ENCODE measurements at places on chromosomes 6 and 20. TPM values are rescaled to one million over a fixed set of nuclear protein-coding genes. Genes with fewer than 3 reads are reported as not detected.

- no peak overlapping the region for H3K4me3 ChIP-seq
- DNase-seq, result no peak
- H3K4me1 ChIP-seq, result no peaks in the 10 kb centered on the region
- no peaks in the 10 kb centered on the region for H3K36me3 ChIP-seq
- no peak overlapping the region for H3K27ac ChIP-seq
Measured at GRCh38 chr20:15922556-15922955, 650.7 kb downstream of the KIF16B start.

- DNase-seq, result no peak
- H3K4me3 ChIP-seq, result no peak overlapping the region
- peaks cover 26% of the 10 kb centered on the region for H3K27me3 ChIP-seq
Measured at GRCh38 chr6:54681987-54682386, 164.6 kb upstream of the FAM83B start.

FRMD1 gene
- polyA plus RNA-seq, result 2.0 TPM

DNA sequence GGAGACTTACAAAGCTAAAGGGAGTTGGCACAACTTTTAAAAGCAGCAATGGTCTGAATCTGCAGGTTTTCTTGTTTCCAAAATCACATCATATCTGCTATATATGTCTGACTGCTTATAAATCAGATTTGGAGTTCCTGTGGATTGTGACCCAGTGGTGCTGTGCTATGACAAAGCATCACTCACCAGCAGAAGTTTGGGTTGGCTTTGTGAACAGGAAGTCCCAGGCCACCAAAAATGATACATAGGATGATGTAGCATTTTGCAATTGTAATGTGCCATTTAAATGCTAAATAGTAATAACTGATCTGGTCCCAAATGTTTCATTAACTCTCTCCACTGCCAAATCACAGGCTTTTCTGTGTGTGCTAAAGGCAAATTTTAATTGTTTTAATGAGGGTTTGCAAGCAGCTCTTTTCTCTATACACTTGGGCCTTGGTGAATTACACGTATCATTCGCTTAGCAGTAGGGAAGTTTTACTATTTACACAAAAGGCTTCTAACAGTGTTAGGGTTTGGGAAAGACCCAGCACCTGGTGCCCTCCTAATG is 60.8 kb downstream of the SYNDIG1 start:
- no peaks in the 10 kb centered on the region for H3K4me1 ChIP-seq
- no peak overlapping the region for H3K27ac ChIP-seq
- H3K27me3 ChIP-seq, result no peaks in the 10 kb centered on the region

GRCh38 chr6:149990661-149991471 is 27.1 kb downstream of the ULBP1 start:
- peaks cover 97% of the 10 kb centered on the region for H3K27me3 ChIP-seq
- H3K4me1 ChIP-seq, result peaks cover 13% of the 10 kb centered on the region
- H3K27ac ChIP-seq, result no peak overlapping the region
- H3K4me3 ChIP-seq, result peak overlapping the region; percentile 49
- DNase-seq, result peak; percentile 55

DNA sequence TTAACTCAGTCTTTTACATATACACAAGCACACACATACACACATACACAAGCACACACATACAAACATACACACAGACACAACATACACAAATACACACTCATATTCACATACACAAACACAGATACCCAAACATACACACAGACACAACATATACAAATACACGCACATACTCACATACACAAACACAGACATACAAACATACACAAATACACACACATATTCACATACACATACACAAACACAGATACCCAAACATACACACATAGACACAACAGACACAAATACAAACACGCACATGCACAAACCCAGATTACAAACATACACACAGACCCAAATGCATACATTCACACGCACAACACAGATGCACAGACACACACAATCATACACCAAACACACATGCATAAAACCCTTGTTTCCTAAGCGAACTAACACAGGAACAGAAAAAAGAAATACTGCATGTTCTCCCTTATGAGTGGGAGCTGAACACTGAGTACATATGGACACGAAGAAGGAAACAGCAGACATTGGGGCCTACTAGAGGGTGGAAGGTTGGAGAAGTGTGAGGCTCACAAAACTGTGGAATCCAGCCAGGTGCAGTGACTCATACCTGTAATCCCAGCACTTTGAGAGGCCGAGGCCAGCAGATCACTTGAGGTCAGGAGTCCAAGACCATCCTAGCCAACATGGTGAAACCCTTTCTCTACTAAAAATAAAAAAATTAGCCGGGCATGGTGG is 34.2 kb downstream of the PIM1 start:
- no peaks in the 10 kb centered on the region for H3K27me3 ChIP-seq
- H3K4me3 ChIP-seq, result no peak overlapping the region
- DNase-seq, result no peak
- no peaks in the 10 kb centered on the region for H3K36me3 ChIP-seq
- no peak overlapping the region for H3K27ac ChIP-seq

- H3K4me1 ChIP-seq, result no peaks in the 10 kb centered on the region
- no peak for DNase-seq
- H3K27me3 ChIP-seq, result no peaks in the 10 kb centered on the region
- H3K4me3 ChIP-seq, result no peak overlapping the region
- no peaks in the 10 kb centered on the region for H3K36me3 ChIP-seq
- no peak overlapping the region for H3K27ac ChIP-seq
Measured at GRCh38 chr20:21614980-21615379, 90.5 kb upstream of the PAX1 start.

GRCh38 chr6:115540077-115540869 is 520.4 kb downstream of the FRK start:
- no peak for DNase-seq
- H3K4me1 ChIP-seq, result no peaks in the 10 kb centered on the region
- H3K36me3 ChIP-seq, result no peaks in the 10 kb centered on the region
- H3K4me3 ChIP-seq, result no peak overlapping the region
- no peaks in the 10 kb centered on the region for H3K27me3 ChIP-seq

DNA sequence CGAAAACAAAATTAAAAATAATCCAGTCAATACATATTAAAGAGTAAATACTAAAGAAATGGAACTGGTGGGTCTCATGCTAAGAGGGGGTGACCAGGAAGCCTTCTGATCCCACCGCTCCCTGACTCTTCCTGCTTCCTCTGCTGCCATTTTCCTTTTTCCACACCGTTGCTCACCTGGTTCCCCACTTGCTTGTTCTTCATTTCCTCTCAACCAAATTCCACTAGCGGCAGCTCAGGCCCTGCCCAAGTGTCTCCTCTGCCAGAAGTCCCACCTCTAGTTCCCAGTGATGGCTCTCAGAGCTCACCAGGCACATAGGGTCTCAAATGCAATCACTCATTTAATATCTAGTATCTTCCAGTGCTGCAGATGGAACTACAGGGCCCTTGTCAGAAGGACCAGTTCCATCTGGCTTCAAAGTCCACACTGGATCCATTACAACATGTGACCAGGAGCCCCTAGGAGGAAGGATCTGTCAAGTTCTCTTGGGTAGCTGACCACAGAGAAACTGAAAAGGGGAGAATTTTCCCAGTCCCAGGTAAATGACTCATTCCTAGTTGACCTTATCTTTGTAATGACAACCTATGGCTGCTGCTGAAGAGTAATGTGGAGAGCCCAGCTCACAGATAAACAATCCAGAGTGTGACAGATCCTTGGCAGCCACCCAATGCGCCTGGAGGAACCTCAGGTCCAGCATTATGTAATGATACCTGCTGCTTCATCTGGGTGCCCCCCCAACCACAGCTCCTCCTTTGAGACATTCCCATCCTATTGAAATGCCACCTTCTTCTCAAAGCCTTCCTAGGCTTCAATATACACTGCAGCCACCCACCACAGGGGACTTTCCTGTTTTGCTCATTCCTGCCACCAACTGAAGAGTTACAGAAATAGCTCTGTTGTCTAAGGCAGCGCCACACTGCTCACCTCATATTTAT is 38.2 kb downstream of the ELMO2 start:
- no peak for DNase-seq
- H3K4me3 ChIP-seq, result no peak overlapping the region
- peaks cover 21% of the 10 kb centered on the region for H3K36me3 ChIP-seq
- H3K4me1 ChIP-seq, result peaks cover 10% of the 10 kb centered on the region
- H3K27ac ChIP-seq, result no peak overlapping the region
- no peaks in the 10 kb centered on the region for H3K27me3 ChIP-seq

SYCP2L gene
- 10.5 TPM for polyA plus RNA-seq

- DNase-seq, result no peak
- no peak overlapping the region for H3K4me3 ChIP-seq
- no peaks in the 10 kb centered on the region for H3K36me3 ChIP-seq
- no peaks in the 10 kb centered on the region for H3K27me3 ChIP-seq
- H3K27ac ChIP-seq, result no peak overlapping the region
Measured at GRCh38 chr6:121612927-121613326, 177.5 kb downstream of the GJA1 start.
